ENCODE measurements at places on chromosomes 16 and 17.

DNA sequence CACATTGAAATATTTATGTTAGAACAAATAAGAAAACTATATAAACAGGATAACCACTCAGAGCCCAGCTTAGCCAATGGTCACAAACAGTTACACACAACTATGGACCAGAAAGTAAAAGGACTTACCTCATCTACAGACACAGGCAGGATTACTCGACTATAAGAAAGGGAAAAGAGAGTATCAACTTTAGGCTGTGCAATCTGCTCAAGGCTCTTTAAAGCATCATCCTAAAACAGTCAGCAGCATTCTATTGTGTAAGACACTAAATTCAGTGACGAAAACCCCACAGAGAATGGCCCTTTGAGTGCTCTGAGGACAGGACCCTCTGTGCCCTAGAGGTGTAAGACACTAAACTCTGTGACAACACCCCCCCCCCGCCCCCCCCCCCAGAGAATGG lies 4.2 kb downstream of the PITPNA start:
- no peak for DNase-seq

GRCh38 chr17:13160790-13161189 lies 143.0 kb upstream of the ELAC2 start:
- DNase-seq, result no peak

- no peak for DNase-seq
These were observed 49.3 kb downstream of the TMC6 start for GRCh38 chr17:78079253-78079652.

GRCh38 chr16:64138006-64138405 lies 983.9 kb downstream of the CDH11 start:
- DNase-seq, result no peak

DNA sequence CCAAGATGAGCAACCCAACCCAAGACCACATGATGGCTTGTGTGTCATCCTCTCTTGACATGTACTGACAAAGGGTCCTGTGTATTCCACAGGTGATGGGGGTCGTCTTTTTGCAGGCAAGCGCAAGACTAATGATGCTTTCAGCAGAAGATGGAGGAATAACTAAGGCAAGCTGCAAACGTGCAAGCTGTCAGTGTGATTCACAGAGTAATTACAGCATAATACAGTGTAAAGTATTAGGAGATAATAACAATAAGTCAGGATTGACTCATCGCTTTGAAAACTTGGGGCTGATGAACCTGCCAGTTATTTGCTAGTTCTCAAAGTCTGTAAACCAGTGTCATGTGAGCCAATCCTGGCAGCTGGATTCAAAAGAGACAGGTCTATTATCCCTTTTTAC lies 41.6 kb upstream of the ASIC2 start:
- no peak for DNase-seq

DNA sequence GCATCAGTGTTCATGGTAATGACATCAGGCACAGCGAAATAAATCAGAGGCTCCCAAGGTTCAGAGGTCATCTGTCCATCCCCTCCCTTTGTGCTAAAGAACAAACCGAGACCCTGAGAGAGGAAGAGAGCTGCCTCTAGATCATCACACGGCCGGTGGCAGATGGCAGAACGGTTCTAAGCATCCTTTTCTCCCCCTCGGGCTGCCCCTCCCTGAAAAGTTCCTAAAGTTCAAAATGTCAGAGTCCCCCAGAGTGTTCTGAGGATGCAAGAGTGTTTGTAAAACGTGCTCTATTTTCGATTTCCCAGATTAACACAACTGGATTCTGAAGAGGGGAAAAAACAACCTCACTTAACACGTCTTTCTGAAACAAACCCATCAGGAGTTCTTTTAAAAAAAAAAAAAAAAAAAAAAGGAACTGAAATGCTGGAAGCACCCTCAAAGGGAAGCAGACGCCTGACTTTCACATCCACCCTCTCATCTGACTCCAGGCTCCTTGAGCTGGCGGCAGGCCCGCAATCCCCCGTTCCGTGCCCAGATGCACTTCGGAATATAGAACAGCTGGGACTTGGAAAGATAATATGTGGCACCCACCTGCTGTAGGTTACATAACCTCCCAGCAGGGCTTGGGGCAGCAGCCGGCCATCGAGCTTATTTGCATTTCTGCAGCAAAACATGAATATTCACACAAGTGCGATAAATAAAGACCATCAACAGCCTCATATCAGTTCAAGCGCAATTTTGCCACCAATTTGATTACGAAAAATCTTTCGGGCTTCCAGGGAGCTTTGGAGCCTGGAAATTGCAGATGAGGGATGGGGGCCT lies 115.5 kb upstream of the SMURF2 start:
- DNase-seq, result no peak

GRCh38 chr17:56125830-56126819 lies 27.1 kb upstream of the ANKFN1 start:
- no peak for DNase-seq

DNA sequence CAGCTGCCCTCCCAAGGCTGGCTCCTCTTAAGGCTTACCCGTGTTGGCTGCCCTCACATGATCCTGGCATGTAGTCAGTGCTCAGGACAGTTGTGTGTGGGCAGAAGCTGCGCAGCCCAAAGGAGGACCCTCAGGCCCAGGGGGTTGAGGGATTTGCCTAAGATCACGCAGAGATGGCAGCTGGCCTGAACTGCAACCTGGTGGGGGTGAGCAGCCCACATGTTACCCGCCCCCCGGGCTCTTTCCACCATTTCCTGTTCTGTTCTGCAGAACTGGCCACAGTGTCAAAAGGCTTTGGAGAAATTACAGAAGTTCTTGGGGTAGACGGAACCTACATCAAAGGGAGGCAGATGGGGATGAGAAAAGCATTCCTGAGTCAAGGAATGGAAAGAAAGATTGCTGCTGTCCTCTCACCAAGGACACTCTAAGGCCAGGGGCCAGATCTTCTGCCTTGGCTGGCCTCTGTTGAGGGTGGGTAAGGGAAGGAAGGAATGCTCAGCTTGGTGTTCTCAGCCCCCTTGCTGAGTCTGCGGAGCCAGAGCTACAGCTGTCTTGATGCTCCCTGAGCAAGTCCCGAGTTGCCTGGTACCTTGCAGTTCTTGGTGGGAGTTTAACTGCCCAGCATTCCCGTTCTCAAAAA lies 53.0 kb downstream of the EPN2 start:
- DNase-seq, result no peak
